ENCODE measurements at places on chromosomes 5 and 9.

DNA sequence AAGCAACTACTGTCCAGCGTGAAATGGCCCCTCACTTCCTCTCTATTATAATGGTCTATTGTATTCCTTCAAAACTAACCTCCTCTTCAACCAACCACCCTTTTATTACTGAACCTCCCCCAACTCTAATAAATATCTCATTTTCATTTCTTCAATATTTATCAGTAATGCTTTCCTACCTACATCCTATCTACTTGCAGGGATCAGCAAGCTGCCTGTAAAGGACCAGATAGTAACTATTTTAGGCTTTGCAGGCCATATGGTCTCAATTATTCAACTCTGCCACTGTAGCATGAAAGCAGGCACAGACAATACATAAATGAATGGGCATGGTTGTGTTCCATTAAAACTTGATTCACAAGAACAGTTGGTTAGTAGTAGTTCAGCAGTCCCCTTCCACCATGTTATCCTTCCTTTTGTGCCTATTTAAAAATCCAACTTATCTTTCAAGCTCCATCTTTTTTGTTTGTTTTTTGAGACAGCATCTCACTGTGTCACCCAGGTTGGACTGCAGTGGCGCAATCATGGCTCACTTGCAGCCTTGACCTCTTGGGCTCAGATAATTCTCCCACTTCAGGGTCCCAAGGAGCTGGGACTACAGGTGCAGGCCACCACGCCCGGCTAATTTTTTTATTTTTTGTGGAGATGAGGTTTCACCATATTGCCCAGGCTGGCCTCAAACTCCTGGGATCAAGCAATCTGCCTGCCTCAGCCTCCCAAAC lies 45.8 kb downstream of the PCDHGC5 start:
- DNase-seq, result no peak

- DNase-seq, result no peak
Measured at GRCh38 chr5:90830058-90830457, 271.5 kb downstream of the ADGRV1 start.

GRCh38 chr5:88743231-88743834 lies 139.7 kb downstream of the MEF2C start:
- DNase-seq, result no peak

DNA sequence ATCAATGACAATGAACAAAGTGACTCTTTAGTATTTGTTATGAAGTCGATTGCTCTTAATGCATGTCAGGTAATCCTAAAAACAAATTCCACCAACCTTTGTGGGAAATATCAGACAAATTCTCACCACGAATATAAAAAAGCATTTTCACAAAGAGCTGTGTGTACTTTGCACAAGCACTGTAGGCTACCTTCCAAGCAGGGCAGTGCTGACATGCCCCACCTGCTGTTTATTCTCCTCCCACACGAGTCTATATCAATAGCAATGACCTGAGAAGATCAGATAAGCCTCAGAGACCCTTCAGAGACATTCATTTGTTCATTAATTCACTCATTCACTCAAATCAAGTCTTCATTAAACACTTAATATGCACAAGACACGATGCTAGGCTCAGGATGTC lies 469.1 kb downstream of the ZSWIM6 start:
- DNase-seq, result no peak

DNA sequence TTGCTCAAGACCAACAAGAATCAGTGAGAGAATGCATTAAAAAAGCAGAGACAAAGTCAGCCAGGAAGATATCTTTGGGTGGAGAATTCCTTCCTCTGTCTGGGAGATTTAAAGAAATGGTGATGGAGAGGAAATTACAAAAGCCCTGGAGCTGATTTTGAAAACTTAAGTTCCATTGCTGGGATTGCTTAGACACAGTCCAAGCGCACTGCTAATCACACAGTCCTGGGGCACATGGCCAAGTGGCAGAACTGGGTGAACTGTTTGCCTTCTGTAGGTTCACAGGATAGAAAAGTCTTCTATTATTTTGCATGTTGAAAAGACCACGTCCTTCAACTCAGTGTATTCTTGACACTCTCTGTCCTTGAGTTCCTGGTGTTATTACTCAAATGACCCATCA lies 284.9 kb upstream of the FBXL7 start:
- no peak for DNase-seq

DNA sequence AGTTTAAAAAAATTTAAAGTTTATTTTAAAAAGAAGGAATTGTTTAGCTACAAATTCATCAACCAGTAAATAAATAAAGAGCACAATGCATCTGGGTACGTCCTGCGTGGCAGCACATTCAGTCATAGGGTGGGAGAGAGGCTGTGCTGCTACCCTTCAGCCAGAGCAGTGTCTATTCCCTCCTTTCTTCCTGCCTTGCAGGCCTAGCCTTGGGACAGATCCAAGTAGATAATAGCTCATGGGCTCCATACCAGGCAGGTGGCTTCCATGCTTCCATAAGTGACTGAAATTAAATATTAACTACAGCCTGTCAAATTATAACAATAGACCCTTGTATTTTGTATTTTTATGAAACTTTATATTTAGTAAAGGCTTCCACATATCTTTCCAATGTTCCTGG lies 408.3 kb upstream of the RGMB start:
- no peak for DNase-seq

- no peak for DNase-seq
Measured at GRCh38 chr5:178424810-178425177, 165.4 kb downstream of the COL23A1 start.

DNA sequence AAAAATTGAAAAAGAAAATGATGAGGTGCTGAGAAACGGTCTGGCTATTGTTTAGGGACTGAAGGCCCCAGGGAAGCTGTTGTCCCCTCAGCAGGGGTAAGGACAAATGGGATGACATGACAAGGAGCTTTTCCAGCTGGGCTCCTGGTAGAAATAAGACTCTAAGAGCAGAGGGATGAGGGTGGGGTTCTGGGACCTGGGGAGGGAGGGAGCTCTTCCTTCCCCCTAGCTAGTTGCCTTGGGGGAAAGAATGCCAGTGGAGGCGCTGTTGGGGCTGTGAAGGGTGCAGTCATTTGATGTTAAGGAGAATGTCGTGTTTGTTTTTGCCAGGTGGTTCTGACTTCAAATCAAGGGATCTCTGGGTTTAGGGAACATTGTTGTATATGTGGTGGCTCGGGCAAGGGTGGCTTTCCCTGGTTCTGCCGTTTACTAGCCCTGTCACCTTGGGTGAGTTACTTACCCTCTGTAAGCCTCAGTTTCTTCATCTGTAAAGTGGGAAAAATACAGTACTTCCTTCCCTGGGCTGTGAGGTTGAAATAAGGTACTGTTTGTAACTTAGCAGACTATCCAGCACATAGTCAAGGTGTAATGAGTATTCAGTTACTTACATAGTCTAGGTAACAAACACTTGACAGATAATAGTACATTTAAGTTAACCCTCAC lies 47.8 kb downstream of the WWC1 start:
- no peak for DNase-seq

DNA sequence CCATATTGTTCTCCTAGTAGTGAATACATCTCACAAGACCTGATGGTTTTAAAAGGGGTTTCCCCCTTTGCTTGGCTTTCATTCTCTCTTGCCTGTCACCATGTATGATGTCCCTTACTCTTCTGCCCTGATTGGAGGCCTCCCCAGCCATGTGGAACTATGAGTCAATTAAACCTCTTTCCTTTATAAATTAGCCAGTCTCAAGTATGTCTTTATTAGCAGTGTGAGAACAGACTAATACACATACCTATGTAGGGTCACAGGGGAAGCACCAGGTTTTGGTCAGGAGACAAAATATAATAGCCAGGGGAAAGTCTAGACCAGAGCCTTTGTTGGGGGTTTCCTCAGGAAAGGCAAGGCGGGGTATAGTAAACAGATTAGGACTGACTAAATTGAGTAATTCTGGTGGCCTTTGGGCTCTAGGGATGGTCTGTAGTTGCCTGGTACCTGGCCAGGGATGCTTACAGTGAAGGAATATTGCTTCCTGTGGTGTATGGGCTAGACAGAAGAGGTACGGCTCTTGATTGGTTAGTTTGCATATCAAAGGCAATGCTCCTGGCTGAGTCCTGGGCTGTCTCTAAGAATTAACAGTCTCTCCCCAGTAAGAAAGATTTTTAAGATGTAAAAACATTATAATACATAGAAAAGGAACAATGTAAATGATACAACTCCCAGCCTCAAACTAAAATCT lies 254.5 kb downstream of the ELAVL2 start:
- no peak for DNase-seq

DNA sequence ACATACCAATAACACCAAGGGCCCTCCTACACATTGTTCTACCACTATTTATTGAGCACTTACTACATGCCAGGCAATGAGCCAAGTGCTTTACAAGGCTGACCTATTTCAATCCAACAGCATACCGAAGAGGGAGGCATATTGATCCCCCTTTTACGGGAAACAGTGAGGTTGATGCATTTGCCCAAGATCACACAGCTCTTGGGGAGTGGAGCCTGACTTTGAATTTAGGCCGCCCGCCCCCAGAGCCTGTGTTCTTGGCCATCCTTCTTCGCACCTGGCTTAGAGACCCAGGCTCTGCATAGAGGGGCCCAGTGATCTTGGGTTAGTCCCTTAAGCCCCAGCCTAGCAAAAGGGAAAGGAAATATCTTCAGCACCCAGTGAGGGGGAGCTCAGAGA lies 158.1 kb upstream of the IER5L start:
- DNase-seq, result no peak
